NCI-H1930 (cell line): ENCODE measurements at places on chromosomes 7 and 10.

- no peak for DNase-seq
These were observed 185.5 kb upstream of the ASAH2 start for GRCh38 chr10:50436805-50437204.

DNA sequence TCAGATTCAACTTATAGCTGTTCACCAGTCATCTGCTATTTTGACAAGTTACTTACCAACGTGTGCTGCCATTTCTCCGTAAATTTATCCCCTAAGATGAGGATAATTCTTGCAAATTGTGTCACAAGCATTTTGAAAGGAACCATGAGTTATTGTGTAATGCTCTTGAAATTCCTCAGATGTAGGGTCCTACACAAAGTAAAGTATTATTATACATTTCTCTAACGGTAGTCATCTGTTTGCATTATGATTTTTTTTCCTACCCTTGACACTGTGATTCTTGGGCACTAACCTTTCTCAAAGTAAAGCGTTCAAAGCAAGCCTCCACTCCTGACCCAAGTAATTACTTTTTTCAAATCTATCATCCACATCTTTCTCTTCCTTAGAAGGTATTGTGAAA is 8.1 kb downstream of the HERC4 start:
- DNase-seq = no peak

- DNase-seq = no peak
These were observed 70.9 kb upstream of the RAPGEF5 start for GRCh38 chr7:22427855-22428254.

- DNase-seq = no peak
These were observed 145.6 kb upstream of the CALCR start for GRCh38 chr7:93720106-93720505.

DNA sequence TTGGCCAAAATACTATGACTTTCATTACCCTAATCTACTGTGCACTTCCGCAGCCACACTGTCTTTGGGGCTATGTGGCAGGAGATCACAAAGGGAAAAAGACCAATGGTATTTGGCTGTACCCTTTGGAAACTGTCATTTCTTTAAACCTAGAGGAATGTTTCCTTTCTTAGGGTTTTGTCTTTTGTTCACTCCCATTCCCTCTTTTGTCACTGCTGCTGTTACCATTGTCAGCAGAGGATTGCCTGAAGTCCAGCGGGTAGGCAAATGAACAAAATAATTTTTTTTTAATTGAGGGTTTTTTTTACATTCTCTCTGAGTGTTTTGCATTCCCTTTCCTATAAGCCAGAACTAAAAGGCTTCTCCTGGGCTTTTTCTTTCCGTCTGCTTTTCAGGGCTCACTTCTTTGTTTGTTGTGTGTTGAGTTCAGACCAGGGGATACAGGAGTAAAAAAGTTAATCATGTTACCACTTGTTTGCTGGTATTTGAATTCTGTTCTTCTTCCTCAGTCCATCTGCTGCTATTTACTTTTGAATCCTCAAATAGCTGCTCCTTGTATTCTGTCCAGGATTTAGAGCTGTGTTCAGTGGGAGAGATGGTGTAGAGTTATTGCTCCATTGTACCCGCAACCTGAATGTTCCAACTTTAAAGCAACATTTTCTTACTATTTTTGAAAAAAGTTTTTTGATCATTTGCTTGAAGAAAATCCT is 374.6 kb downstream of the SUGCT start:
- no peak for DNase-seq

DNA sequence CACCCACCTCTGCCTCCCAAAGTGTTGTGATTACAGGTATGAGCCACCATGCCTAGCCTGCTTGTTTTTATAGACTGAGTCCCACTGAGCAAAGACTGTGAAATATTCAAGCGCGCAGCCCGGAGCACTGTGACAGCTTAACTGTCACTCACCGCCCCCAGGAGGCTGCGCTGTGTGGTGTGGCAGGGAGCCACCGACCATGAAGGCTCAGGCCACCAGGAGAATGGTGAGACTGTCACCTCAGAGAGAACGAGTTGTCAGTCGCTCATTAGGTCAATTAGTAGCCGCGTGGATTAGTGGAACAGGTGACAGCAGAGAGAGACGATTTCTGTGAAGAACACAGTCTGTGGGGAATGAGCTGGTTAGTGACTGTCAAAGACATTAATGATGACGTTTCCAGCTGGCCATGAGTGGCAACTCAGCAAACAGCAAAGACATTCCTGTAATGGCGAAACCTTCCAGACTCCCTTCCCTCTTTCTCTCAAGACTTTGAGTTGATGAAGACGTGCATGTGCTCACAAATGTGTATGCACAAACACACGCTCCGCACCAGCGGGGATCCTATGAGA is 64.5 kb downstream of the CYCS start:
- DNase-seq = no peak

DNA sequence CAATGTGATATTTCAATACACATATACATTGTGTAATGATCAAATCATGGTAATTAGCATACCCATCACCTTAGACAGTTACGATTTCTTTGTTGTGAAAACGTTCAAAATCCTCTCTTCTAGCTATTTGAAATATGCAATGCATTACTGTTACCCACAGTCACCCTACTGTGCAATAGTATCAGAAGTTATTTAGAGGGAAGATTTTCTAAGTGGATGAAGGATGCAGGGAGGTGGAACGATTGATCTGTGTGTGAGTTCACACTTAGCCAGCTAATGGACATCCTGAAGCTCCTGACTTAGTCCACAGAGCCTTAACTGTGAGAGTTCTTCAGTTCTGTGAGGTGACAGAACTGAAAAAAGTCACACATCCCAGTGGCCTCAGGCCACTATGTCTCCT is 97.2 kb upstream of the LAMB4 start:
- no peak for DNase-seq

DNA sequence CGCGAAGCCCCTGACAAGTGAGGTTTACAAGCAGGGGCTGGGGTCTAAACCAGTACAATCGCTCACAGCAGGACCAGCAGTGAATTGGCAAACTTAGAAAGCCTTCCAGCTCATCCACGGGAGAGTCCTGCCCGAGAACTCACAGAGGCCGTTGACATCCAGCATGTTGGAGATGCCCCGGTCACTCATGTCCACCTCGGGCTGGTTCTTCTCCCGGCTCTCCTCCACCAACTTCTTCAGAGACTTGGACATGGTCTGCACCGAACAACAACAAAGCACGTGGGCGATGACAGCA is 447 bp downstream of the RSU1 start:
- no peak for DNase-seq

- no peak for DNase-seq
These were observed 14.4 kb downstream of the POT1 start for GRCh38 chr7:124915242-124915641.
